Nucleus accumbens (tissue), 56 donors: ENCODE measurements at places on chromosomes 3 and 15.

DNA sequence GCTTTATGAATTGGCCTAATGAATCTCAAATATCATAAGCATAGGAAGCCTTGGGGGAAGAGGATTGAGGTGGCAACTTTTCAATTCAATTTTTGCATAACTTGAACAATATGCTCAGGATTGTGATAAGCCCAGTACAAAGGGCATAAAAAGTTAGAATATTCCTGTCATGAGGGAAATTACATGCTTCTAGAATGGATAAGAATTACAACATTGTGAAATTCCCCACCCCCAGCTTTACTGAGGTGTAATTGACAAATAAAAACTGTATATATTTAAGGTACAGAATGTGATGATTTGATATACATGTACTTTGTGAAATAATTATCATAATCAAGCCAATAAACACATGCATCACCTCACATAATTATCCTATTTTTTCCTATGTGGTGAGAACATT lies 132.6 kb upstream of the TNIK start:
- DNase-seq, result no peak

DNA sequence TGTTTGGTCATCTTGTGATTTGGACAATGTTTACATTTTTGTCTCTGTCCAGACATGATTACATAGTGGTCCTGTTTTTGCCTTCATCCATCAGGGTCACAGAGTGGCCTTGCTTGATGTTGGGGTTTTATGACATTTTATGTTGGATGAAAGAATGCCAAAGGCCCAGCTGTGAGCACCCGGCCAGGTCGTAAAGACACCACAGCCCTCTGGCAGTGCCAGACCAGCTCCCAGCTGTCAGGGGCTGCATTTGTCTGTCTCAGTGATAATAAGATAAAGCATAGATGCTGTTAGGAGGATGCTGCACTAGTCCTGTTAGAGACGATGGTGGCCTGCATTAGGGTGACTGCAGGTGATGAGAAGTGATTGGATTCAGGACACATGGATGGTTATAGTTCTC lies 117.5 kb downstream of the FAM174B start:
- no peak for DNase-seq

- no peak for DNase-seq
Observed at GRCh38 chr3:71309886-71310285, 273.6 kb downstream of the FOXP1 start.

GRCh38 chr3:185401319-185401955 lies 38.5 kb downstream of the MAP3K13 start:
- no peak for DNase-seq

- DNase-seq, result no peak
Observed at GRCh38 chr3:190321789-190322603, at the start of gene CLDN1. Gene CLDN1 (minus strand): TSS chr3:190322446. CDS start chr3:190322206, 240 bp downstream.

DNA sequence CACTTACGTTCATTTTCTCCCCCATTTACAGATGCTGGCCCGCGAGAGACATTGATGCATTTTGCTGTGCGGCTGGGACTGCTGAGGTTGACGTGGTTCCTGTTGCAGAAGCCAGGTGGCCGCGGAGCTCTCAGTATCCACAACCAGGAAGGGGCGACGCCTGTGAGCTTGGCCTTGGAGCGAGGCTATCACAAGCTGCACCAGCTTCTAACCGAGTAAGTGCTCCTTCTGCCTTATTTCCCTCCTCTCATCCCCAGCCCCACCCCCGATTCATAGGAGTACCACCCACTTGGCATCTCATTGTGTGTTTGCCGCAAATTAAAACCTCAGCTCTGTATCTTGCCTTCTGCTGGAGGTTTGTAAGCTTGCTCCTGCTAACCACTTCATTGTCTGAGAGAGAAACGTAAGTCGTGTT lies 163.3 kb downstream of the AKAP13 start:
- DNase-seq, result no peak
